Osteoblast (primary cell): ENCODE measurements at places on chromosomes 5 and 9. TPM values are rescaled to one million over a fixed set of nuclear protein-coding genes. Genes with fewer than 3 reads are reported as not detected.

TAF11L10 gene
- not detected in 2 replicates for total RNA-seq

RNF183 gene
- not detected in 2 replicates for total RNA-seq

MSX2 gene
- 1.5 and 2.2 TPM in 2 replicates for total RNA-seq

DNA sequence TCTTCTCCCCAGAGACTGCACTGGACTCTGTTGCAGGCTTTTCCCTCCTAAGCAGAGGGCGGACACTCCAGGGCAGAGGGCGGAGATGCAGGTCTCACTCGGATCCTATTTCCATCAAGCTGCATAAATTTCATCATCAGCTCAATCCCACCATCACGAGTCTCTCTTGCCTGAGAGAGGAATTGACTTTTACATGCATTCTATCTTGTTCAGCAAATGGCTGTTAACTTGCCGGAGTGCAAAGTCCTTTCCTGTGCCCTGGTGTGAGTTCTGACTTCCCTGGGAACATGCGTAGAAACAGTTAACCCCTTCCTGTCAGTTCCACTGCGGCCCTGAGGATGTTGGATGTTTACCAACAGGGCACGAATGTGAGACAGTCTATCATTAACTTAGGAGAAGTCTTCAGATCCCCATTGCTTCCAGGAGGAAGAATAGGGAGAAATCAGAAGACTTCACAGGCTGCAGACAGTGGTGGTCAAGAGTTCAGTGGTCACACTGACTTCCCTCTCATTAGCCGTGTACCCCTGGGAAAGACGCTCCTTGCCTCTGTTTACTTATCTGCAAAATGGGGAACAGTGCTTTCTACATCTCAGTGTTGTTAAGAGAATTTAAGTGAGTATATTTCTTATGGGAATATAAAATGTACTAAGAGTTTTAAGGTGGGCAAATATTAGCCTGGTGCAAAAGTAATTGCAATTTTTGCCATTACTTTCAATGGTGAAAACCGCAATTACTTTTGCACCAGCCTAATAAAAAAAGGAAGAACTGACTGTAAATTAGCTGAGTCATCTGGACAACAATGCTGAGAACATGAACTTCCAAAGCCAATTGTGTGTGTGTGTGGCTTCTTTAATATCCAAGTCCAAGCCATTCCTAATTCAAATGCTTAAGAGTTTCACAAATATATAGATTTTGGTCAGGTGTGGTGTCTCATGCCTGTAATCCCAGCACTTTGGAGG lies 248.0 kb downstream of the DRD1 start:
- no peak for DNase-seq

DNA sequence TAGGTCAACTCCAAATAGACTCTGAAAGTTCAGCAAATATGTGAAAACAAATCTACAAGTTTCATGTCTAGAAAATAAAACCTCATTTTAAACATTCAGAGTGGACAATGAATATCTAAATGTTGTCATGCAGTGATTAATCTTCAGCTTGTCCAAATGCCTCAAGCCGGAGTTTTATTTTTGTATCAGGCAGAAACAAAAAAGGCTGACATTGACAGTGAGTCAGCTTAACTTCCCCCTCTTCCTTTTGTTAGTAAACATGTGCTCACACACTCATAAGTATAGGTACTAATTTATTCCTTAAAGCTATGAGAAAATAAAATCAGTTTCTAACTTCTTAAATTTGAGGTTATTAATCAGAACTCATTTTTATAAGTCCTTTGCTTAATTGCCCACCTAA lies 467.9 kb upstream of the DAB2 start:
- DNase-seq, result peak; percentile 9

TRIM36 gene
- total RNA-seq, result under 0.01 and 0.36 TPM in 2 replicates

DNA sequence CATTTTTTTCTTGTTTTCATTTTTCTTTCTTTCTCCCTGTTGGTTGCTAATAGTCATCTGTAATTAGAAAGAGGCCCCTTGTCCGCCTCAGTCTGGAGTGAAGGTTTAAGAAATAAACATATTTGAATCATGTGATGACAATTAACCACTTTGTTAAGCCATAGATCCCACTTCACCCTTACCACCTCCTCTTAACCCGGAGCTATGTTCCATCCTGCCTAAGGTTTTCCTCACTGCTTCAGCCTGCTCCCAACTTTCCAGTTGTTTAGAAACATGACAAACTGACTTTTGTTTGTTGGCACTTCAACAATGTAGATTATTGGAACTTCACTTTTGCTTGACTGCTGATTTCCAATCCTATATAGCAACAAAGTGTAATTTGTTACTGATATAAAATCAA lies 37.4 kb upstream of the SSBP2 start:
- DNase-seq, result no peak

DNA sequence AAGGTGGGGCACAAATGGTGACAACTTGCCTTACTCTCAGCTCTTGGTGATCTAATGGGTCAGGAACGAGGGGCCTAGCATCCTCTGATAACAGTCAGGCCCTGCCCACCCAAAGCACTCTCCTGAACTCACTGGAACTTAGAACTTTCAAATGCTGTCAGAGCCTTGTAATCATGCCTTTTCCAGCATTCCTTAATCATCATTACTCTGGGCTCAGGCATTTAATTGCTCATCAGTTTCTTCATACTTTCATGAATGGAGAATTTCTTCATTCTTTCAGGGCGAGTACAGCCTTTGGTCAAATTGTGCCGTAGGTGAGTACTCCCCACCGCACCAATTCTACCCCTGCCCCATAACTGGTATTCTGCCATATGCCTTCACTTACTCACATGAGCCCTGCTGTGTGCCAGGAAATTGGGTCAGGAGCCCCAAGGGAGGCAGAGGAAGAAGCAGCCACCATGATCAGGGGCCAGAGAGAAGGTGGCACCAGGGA lies 30.2 kb upstream of the DUSP1 start:
- peak; percentile 90 for DNase-seq

DNA sequence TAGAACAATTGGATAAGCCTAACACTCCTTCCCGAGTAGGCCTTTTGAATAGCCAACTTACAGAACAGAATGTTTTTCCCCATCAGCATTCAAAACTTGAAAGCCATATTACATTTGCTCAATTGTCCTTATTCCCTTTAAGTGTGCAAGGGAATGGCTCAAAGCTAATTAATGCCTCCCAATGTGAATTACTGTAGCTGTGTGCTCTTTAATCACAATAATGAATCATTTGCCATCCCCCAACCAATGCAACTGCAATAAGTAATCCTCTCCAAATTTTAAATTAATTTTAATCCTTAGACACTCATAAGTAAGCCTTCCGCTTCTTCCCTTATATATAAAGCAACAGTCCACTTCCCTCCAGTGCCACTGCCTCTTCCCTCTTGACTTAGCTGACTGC lies 115.9 kb downstream of the DROSHA start:
- no peak for DNase-seq

DNA sequence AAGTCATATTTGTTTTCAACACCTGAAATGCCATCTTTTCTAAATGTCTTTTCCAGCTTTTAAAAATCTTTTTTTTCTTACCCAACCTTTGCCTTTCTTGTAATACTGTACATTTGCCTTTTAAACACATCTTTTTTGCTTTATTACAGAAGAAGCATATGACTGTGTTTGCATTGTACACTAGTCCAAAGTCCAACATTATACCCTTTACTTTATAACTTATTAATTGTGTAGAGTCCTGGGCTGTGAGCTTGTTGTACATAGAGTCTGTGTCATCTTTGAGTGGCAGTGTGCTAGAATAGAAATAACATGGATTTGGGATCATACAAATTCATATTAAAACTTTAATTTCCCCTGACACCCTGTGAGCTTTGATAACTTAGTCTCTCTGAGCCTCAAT lies 23.7 kb downstream of the CWC27 start:
- no peak for DNase-seq

GRCh38 chr9:37377688-37378612 lies 44.5 kb upstream of the GRHPR start:
- DNase-seq, result no peak

DNA sequence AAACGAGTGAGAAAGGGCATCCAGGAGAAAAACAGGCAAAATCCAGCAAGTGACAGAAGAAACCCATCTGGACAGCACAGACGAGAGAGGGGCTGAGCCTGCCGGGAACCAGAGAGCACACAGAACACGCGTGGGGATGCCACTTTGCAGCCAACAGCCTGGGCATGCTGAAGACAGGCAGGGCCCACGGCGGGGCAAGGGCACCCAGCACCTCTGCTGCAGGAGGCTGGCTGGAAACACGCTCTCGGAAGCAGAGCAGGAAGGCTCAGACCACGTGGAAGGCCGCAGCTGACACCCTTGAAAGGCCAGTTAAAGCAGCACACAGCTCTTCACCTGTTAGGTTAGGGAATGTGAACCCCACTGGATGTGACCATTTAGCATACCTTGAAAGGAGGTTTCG lies 76.1 kb downstream of the SECISBP2 start:
- DNase-seq, result peak; percentile 18

CSNK1A1 gene
- 444 and 497 TPM in 2 replicates for total RNA-seq
